ENCODE measurements at places on chromosomes 13 and 19. TPM values are rescaled to one million over a fixed set of nuclear protein-coding genes. Genes with fewer than 3 reads are reported as not detected.

DNA sequence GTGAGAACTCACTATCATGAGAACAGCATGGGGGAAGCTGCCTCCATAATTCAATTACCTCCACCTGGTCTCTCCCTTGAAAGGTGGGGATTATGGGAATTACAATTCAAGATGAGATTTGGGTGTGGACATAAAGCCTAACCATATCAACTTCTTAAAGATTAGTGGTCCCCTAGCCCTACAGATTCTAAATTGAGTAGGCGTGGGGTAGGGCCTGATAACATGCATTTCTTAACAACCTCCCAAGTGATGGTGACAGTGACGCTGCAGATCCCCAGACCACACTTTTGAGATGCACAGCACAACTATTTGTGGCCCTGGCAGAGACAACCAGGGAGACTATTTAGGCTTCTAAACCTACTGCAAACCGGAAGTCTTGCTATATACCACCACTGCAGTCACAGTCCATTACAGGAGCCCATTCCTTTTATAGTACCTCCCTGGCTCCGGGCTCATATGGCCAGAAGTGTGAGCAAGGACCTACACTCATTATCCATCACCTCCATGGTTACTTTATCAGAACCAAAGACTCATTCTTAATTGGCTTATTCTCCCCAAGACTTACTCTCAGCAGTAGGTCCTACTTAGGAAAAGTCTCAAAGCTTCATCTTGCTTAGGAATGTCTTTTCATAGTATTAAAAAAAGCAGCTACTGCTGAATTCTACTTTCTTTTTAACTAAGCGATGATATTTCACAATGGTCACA is 2.1 kb upstream of the DPY19L3 start:
- DNase-seq = no peak

- no peak for DNase-seq
Observed at GRCh38 chr13:60970736-60971135, 444.9 kb downstream of the PCDH20 start.

Gene SYNGR4
- not detected for total RNA-seq

Gene ZNF729
- total RNA-seq = not detected

Data from CD8-positive, alpha-beta T cell (primary cell).